ENCODE measurements at places on chromosomes 11 and 22. TPM values are rescaled to one million over a fixed set of nuclear protein-coding genes. Genes with fewer than 3 reads are reported as not detected.

CYB561A3 gene
- 34.8 TPM for total RNA-seq

OR5A2 gene
- total RNA-seq, result not detected

SLC22A24 gene
- total RNA-seq, result not detected

MMP10 gene
- total RNA-seq, result not detected

DNA sequence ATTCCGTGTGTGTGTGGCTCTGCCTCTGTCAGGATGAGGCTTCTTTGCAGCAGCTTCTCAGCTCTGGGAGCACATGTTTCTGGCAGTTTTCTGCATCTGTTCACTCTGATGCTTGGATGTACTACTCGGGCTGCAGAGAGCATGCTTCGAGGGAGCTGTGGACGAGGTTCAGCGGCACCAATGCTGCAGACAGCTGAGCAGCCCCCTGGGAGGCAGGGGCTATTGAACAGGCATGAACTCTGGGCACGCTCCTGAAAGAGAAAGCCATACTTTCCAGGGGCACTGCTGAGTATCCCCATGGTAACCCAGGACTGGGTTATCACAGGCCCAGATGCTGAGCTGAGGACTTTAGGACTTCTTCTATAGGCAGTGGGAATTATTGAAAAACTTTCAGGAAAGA is 33.8 kb downstream of the ADAMTS8 start:
- DNase-seq, result no peak

DNA sequence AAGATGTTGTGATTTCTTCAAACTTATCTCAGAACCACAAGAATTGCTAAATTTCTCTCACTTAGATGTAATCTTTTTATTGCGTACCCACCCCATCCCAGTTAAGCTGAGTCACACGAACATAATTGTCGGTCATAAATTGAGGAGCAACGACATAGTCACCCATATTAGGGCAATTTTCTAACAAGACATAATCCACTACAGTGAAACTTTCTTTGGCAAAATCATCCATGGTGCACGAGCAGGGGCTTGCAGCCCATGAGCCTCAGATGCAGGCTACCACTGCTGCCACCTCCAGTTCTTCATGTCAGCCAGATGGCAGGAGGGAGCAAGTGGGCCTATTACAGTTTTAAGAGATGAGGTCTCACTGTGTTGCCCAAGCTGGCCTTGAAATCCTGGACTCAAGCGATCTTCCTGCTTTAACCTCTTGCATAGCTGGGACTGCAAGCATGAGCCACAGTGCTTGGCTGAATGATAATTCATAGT is 70.3 kb upstream of the GRK2 start:
- DNase-seq, result no peak

DNA sequence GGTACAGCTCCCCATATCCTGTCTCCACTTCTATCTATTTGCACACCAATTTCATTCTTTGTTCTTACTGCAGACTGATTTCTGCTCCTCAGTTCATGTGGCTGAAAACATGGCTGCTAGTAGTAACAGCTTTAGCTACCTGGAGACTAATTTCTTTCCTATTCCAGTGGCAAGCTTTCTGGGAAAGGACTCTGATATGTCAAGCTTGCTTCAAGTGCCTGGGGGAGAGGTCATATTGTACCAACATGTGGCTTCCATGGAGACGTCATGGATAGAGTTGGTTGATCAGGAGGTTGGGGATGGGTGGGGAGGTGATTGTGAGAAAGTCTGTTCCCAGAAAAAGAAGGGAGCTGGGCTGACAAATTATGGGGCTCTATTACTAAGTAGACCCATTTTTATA is 44.9 kb downstream of the ADM start:
- no peak for DNase-seq

DNA sequence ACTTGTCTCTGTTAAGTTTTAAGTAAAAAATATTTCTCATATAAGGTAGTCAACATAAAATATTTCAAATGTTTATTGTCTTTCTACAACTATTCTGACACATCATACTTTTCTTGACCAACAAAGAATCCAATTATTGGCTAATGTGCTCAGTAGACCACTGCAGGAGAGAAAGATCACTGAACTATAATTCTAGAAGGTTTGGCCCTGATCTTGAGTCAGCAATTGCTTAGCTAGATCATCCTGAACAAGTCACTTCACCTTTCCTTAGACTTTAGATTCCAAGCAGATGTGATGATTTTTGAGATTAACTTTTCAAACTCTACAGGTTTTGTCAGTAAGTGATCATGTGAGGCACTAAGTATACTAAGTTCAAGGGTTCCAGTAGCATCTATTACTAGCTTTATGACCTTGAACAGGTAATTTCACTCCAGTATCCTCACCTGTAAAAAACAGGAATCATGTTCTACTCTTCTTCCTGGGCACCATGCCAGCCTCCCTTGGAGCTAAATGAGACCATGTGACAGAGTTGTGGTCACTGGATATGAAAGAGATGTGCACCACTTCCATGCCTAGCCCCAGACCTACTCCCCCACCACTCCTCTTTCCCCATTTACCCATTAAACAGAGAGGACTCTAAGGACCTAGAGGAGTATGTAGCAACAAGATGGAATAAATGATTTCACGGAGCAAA is 17.3 kb downstream of the PGM2L1 start:
- no peak for DNase-seq

DNA sequence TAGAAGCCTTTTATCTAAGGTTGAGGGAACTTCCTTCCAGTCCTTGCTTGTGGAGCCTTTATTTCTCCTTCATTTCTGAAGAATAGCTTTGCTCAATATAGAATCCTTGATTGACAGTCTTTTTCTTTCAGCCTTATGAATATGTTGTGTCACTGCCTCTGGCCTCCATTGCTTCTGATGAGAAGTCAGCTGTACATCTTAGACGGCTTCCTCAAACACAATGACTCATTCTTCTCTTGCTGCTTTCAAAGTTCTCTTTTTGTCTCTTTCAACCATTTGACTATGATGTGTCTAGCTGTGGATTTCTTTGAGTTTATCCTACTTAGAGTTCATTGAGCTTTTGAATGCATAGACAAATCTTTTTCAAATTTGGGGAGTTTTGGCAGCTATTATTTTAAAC is 893.2 kb downstream of the BRD1 start:
- no peak for DNase-seq

DNA sequence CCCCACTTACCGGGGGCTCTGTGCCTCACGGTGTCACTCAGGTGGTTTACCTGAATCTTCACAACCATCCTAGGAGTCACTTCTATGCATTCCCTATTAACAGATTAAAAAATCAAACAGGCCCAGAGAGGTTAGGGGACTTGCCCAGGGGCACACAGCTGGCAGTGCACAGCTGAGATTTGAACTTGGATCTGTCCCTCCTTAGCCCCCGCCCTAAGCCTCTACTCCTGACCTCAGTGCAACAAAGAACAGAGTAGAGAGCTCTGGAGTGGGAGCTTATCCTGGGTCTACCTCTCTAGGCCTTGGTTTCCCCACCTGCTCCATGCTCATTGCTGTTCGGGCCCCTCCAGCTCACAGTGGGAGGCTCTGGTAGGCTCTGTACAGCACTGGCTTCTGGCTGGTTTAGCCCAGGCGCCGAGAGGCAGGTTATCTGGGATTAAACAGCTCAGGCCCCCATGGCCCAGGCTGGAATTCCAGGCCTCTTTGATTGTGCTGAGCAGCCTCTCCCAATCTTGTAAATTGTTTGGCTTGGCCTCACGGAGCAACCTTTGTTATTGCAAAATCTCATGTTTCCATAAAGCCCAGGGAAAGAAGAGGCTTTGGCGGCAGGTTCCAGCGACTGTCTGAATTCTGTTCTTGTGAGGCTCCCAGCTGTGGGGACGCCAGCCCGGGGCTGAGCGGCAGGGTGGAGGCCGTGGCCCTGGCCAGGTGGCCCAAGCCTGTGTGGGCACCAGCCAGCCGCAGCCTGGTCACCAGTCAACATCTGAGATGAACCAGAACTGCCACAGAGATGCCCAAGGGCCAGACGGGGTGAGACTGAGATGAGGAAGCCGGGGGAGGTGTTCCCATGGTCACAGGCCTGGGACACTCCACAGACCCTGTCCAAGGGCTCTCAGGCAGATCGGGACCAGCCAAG is 28.9 kb upstream of the SHISAL1 start:
- DNase-seq, result no peak

Data from T-cell (primary cell).